ENCODE measurements at places on chromosomes 6 and 20. TPM values are rescaled to one million over a fixed set of nuclear protein-coding genes. Genes with fewer than 3 reads are reported as not detected.

Gene PI16
- not detected for total RNA-seq

Gene OOEP
- not detected for total RNA-seq

- H3K36me3 ChIP-seq, result no peaks in the 10 kb centered on the region
- peak; percentile 98 for DNase-seq
- peaks cover 42% of the 10 kb centered on the region for H3K4me1 ChIP-seq
- H3K4me3 ChIP-seq, result peak overlapping the region; percentile 70
Measured at GRCh38 chr6:157715728-157716164, 107.3 kb upstream of the SNX9 start.

DNA sequence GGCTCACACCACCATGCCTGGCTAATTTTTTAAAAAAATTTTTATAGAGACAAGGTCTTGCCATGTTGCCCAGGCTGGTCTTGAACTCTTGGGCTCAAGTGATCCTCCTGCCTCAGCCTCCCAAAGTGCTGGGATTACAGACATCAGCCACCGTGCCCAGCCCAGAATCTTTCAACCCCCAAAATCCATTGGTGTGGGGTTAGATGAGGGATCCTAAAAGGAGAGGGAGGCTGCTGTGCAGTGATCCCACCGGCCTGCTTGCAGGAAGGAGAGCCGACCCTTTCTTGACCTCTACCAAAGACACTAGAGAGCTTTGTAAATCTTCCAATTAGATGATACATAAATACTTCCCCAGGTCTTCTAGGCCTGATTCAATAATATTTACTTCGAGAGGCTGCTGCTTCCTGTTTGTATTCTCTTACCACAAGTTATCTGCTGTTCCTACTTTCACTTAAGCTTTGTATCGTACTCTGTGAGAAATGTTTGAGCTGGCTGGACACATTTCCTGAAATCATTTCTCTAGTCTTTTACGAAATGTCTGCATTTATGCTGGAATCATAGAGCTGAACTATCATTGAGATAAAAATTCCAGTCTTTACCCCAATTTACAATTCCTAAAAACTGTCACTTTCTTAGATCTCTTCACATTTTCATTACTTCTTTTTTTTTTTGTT lies 49.3 kb upstream of the IER3 start:
- H3K27ac ChIP-seq, result peak overlapping the region; percentile 54
- H3K4me1 ChIP-seq, result no peaks in the 10 kb centered on the region
- no peaks in the 10 kb centered on the region for H3K27me3 ChIP-seq
- no peak for DNase-seq

Gene LST1
- not detected for total RNA-seq

- H3K4me3 ChIP-seq, result no peak overlapping the region
- H3K36me3 ChIP-seq, result no peaks in the 10 kb centered on the region
- no peak for DNase-seq
- H3K27me3 ChIP-seq, result peaks cover 10% of the 10 kb centered on the region
Measured at GRCh38 chr6:118252474-118252873, 295.6 kb upstream of the PLN start.

- no peaks in the 10 kb centered on the region for H3K4me1 ChIP-seq
- H3K36me3 ChIP-seq, result no peaks in the 10 kb centered on the region
- H3K4me3 ChIP-seq, result no peak overlapping the region
Measured at GRCh38 chr6:11613336-11613735, 75.8 kb downstream of the TMEM170B start.

Gene L3MBTL1
- 10.5 TPM for total RNA-seq

Gene OR2J3
- total RNA-seq, result not detected
